CD4-positive, alpha-beta T cell treated with Interleukin-1 beta for 1 hour (primary cell): ENCODE measurements at places on chromosomes 11 and 22.
A peak's percentile ranks its signal among the peaks of the same experiment; 100 is the strongest.

DNA sequence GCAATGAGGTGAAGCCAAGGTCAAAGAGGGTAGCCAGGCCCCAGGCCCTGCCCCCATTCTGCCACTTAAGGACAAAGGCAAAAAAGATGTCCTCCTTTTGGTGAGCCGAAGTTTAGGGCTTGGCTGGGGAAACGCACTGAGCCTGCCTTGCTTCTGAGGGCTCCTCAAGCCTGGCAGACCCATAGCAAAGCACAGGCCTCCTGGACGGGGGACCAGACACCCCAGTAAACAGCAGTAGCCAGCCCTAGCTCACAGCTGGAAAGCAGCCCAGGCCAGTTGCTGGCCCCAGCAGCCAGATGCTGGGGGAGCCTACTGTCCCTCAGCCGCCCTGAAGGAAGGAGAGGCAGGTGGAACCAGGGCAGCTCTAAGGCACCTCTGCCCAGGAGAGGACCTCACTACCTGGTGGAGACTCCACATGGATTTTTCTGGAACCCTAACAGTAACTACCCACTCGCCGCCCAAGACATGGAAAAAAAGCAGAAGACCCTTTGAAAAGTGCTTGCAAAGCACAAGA, 3.8 kb upstream of the PYGM start:
- DNase-seq = no peak

GRCh38 chr22:31497148-31497938, 1.0 kb downstream of the SFI1 start:
- peak; percentile 53 for DNase-seq

DNA sequence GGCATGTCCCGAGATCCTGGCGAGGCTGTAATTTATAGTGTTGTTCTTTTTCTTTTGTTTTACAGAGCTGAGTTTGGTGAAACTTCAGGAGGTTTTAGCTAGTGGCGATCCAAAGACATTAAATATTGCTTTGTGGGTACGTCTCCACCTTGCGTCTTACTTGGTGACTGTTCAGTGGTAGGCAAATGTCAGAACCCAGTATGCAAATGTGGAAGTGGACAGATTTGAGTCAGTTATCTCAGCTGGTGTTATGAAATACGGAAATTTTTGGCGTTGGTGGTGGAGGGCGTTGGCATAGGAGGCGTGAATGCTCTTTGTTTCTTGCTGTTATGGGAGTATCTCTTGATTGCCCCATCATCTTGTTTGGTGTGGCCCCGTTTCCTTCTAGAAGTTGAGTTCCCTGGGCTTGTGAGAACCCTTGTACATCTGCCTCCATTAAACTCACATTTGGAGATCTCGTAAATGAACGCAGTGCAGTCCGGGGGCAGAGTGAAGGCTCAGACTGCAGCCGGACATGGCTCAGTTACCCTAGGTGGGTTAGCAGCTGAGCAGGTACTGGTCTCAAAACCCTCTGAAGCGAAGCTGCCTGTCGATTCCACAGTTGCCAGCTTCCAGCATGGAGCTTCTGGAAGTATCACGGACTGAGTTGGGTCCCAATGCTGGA, 39.9 kb downstream of the PTPRJ start:
- DNase-seq = peak; percentile 75

DNA sequence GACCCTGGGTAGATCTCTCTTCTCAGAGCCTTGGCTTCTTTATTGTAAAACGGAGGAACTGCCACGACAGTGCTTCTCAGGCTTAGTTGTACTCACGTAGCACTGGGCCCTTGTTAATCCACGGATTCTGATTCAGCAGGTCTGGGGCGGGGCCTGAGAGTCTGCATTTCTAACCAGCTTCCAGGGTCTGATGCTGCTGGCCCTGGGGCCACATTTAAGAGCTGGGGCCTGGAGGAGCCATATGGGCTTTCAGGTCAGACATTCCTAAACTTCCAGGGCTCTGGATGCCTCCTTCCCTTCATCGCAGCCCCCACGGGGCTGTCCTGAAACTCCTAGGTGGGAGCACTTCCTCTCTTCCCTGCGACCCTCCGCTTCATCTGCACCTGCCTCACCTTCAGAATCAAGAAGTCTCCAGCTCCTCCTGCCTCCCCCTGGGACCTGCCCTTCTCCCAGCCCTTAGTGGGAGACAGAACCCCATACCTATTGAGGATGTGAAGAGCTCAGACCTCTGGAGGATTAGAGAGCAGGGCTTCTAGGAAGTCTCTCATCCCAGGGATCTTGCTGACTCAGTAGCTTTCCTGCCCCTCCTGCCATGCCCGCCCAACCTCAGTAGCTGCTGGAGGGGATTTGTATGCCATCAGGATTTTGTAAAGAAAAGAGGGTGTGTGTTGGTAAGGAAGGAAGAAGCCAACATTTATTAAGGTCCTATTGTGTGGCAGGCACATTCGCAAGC, 92.5 kb downstream of the LRRC32 start:
- no peak for DNase-seq

GRCh38 chr11:62602141-62603071, 741 bp upstream of the MTA2 start:
- peak; percentile 45 for DNase-seq

DNA sequence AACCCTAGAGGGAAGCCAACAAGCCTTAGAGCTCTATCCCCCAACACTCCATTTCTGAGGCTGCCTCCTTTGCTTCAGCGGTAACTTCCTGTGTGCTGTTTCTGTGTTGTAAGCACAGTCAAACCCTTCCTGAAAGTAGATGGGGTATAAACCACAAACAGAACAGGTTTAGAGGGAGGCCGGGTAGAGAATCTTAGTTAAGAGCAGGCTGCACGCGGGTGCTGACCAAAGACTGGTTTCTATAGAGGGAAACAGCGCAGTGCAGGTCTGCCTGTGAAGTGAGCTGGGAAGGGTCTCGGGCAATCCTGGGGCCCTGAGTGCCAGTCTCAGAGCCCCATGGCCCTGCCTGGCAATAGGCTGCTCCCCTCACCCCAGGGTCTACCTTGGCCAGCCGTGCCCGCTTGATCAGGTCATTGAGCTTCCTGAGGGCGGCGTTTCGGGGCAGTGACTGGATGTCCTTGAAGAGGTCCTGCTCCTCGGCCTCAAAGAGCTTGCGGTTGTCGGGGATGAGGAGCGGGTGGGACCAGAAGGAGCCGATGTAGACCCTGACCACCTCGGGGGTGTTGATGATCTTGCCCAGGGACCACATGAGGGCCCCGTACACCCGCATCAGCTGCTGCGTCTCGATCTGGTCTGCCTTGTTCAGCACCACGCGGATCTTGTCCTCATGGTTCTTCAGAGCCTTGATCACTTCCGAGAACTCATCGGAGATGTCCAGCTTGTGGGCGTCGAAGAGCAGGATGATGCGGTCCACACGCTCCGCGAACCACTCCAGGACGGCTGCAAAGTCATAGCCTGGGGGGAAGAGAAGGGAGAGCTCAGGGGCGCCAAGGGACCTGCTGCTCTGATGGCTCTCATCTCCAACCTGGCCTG, 15.3 kb upstream of the CDC42BPG start:
- DNase-seq = peak; percentile 76

DNA sequence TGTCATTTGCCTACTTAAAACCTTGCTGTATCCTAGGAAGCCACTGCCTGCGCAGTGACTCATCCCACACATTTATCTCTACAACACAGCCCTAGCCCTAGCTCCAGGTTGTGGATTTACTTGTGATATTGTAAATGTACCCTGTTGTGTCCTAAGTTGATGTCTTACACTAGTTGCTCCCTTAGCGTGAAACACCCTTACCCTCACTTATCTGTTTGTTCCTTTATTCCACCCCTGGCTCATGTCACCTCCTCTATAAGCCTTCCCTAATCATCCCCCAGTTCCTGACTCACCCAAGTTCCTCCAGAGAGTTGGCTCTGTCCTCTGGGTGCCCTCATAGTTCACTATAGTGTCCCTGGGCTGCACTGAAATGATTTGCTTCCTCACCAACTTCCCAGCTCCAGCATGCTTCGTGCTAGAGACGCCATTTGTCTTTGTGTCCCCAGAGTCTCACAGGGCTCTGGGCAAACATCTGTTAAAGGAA, 431.8 kb upstream of the FAT3 start:
- DNase-seq = no peak

DNA sequence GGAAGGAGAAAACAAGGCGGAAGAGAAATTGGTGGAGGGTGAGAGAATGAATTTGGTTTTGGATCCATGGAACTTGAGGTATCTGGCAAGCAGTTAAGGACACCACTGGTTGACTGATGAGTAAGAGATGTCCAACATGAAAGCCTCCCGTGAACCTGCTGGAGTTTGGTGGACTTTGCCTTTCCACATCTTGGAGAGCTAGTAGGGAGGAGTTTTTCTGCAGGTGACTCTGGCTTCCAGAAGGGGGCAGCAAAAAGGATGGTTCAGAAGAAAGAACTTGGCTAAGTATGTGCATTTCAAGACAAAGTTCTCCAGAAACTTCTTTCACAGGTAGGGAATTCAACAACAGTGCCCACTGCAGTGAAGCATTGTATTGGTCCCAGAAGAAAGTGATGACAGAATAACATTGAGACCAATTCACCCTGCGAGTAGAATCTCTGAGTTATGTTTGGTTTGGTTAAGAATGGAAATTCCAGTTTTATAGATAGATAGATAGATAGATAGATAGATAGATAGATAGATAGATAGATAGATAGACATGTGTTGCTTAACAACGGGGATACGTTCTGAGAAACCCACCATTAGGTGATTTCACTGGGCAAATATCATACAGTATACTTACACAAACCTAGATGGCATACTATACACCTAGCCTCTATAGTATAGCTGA, 28.5 kb downstream of the DCDC1 start:
- no peak for DNase-seq

DNA sequence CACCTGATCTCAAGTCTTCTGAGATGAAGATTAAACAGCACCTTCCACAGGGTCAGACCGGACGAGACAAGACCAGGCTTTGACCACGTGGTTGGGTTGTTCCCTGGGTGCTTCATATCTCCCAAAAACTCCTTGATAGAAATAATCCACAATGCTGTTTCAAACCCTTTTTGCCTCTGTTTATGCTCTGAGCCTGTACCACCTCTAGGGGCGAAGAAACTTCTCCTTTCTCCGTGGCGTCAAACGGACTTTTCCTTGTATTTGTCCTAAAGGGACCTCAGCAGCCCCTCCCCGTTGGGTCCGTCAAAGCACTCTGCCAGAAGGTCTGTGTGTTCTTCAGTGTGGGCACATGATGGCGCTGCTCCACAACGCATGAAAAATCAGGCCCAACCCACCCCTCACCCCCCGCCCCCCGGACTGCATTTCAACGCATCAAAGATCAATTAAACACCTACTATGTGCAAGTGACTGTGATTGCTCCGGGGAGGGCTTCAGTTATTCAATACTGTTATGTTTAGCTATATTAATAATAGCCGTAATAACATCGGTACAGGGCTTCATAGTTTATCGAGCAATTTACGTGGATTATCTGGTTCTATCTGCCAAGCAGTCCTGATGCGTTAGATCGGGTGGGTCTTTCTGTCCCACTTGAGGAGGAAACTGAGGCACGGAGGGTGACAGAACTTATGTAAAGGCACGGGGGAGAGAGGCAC, 17.3 kb upstream of the EIF3D start:
- peak; percentile 26 for DNase-seq

DNA sequence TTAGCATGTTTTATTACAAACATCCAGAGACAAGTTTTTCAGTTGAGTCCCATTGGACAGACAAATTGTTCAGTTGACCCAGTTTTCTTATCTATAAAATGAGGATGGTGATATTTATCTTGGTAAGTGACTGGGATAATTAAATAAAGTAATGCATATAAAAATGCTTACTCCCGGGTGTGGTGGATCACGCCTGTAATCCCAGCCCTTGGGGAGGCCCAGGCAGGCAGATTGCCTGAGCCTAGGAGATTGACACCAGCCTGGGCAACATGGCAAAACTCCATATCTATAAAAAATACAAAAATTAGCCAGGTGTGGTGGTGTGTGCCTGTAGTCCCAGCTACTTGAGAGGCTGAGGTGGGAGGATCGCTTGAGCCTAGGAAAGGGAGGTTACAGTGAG, 15.6 kb upstream of the ACER3 start:
- DNase-seq = no peak
